ENCODE measurements at places on chromosomes 7 and 10.

- no peak for DNase-seq
These were observed 5.7 kb upstream of the ZNF503 start for GRCh38 chr10:75407224-75407712.

GRCh38 chr10:122019414-122019975, 30.5 kb downstream of the TACC2 start:
- no peak for DNase-seq

GRCh38 chr7:157138424-157139110, at the start of gene UBE3C:
UBE3C (plus strand) TSS chr7:157138926; CDS start chr7:157139273, 347 bp downstream.
- DNase-seq, result peak; percentile 95

GRCh38 chr10:19958787-19959186, 142.6 kb downstream of the PLXDC2 start:
- no peak for DNase-seq

- no peak for DNase-seq
These were observed 68.7 kb downstream of the AKR1D1 start for GRCh38 chr7:138144958-138145357.

- no peak for DNase-seq
These were observed 165.0 kb upstream of the TBX20 start for GRCh38 chr7:35418716-35419390.

DNA sequence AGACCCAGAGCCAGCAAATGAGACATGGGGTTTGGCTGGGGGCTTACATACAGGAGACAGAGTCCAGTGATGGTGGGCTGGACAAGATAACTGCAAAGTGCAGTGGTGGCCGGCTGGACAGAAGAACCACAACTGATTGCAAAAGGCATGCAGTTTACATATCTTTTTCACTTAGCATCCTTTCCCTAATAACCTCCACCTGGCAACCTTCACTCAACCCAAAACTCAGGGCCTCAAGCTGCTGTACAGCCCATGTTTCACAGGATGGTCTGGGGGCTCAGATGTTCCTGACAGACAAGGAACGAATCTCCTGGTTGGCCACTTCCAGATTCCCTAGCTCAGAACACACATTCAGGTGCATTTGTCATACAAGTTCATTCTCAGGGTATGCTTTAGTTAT, 7.8 kb upstream of the PDCD4 start:
- no peak for DNase-seq

DNA sequence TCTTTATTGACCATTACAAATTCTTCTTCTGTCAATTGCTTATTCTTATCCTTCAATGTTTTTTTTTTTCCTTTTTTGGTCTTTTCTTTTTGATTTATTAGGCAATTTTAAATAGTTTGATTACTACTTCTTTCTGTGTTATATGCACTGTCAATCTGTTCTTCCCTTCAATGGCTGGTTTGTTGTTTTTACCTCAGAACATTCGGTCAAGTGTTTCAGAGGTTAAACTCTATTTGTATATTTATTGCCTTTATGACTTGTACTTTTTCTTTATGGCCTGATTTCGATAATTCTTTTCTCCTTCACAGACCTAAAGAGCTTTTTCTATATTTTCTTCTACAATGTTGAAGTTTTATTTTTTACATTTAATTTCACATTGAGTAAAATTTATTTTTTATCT, 171.5 kb upstream of the AKR1E2 start:
- DNase-seq, result no peak

DNA sequence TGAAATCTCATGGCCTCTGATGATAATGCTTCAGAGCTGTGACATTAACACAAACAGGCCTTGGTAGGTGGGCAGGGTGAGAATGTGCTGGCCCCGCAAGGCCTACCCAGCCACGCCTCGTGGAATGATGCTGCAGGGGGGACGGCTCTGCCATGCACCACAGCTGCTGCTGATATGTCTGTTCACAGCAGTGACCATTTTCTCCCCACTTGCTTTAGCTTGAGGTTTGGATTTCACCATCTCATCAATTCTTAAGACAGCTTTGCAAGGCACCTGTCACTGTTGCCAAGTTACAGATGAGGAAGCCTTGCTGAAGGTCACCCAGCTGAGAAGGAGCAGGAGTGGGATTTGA, 128.3 kb downstream of the PTPN20 start:
- no peak for DNase-seq

DNA sequence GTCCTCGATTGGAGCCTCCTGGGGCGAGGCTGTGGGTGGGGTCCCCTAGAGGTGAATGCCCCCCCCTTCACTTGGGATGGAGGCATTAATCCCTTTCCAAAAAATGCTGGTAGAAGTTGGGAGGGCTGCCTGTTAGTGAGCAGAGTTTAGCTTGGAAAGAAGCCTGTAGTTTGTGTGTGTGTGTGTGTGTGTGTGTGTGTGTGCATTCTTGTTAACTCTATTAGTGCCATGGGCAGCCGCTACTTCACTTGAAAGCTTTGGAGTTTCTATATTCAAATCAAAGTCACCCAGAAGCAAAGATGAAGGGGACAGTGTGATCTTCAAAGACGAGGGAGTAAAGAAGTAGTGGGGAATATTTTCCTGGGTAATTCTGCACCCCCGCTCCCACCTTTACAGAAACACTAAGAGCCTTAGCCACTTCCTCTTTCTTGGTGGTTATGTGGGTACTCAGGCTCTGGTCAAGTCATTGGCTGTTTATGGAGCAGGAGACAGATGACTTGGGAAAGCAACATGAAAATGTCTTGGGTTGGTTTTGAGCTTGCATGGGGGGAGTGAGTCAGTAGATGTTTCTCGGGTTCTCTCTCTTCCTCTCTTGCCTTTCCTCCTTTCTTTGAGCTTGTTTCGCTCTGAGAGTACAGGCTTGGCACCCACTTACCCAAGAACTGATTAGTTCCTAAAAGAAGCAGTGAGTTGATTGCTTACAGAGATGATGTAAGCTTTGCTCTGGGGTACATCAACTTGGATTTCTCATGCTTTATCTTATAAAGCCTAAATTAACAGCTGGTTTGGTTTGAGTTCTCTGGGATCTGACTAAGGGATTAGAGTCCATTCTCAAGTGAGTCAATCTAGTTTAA, 35.9 kb downstream of the TCF7L2 start:
- DNase-seq, result no peak

Data from NK-92 treated with Interleukin-12 subunit alpha and Interleukin-12 subunit beta, amount 100 ng/mL, for 24 hours (cell line).